ENCODE measurements at places on chromosomes 4 and X.

- DNase-seq = no peak
Observed at GRCh38 chr4:6272863-6273660, 3.4 kb downstream of the WFS1 start.

GRCh38 chrX:30812326-30812725 is 76.7 kb downstream of the TAB3 start:
- DNase-seq = no peak

DNA sequence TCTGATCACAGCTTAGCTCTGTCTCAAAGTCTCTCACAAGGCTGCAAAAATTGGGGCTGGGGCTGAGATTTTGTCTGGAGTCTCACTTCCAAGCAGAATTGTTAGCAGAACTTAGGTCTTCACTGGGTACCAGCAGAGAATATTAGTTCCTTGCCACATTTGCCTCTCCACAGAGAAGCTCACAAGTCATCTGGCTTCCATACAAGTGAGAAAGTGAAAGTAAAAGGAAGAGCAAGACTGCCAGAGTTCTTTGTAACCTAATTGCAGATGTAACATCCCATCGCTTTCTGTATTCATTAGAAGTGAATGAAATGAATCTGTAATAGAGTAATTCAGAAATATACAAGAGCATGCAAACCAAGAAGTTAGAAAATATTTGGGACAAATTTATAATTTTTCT is 624.1 kb upstream of the GNPDA2 start:
- DNase-seq = no peak

GRCh38 chrX:148380650-148381561 is 119.5 kb upstream of the AFF2 start:
- no peak for DNase-seq

- DNase-seq = no peak
Observed at GRCh38 chr4:147971116-147971515, 239.2 kb downstream of the ARHGAP10 start.

GRCh38 chr4:7956934-7957656 is 17.4 kb upstream of the AFAP1 start:
- no peak for DNase-seq

- no peak for DNase-seq
Observed at GRCh38 chrX:11532291-11533078, 133.2 kb downstream of the ARHGAP6 start.

DNA sequence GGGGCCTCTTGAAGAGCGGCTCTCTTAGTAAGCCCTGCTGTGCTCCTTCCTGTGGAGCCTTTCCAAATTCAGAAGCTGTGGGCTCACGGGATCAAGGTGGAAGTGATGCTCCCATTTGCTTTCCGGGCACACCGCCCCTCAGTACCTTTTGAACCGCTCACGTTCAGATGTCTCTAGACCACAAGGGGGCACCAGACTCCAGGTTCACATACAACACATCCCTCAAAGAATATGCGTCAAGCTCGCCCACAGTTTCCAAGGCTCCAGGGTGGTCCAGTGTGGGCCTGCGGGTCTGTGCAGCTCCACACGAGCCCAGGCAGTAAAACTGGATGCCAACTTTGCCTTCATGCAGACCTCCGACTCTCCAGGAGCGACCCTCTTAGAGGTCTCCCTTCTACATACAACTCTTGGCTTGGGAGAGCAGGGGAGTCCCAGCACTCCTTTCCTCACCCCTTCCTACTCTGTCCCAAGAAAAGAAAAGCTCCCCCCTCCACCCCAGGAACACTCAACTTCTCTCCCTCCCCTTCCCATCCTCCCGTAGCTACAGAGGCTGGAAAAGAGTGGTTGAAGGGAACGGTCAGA is 11.0 kb downstream of the SUPT20HL1 start:
- peak; percentile 26 for DNase-seq

DNA sequence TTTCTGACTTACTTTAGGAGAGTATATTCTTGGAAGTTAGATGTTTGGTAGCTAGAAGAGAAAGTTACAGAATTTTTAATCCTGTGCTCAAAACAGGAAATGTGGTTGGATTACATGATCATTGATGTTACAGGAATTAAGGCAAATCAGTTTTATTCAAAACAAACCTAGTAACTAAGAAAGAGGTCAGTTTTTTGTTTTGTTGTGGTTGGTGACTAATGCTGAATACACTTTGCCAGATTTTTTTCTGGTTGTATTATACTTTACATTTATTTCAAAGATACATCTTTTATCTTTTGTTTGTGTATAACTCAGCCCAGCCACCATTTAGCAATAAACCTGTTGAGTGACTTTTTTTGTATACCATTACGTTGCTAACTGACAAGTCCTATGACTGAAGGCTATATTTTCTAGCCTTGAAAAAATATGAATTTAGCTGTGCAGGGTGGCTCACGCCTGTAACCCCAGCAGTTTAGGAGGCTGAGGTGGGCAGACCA is 116.7 kb downstream of the KLHL8 start:
- no peak for DNase-seq

DNA sequence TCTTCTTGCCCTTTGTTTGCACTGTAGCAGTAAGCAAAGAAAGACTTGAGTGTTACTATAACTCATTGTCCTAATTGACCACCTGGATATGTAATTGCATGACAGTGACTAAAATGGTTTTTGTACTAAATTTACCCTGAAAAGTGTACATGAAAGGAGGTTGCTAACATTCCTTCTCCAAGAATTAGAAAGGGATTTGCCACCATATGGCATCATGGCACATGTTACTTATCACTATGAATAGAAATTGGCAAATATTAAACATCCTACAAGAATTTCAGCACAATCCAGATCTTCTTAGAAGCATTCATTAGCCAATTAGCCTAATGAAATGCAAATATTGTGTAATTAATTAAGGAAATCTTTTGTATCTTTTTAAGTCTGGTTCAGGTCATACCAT is 834.2 kb downstream of the STPG2 start:
- no peak for DNase-seq
